ENCODE measurements at places on chromosomes 3 and 15.

DNA sequence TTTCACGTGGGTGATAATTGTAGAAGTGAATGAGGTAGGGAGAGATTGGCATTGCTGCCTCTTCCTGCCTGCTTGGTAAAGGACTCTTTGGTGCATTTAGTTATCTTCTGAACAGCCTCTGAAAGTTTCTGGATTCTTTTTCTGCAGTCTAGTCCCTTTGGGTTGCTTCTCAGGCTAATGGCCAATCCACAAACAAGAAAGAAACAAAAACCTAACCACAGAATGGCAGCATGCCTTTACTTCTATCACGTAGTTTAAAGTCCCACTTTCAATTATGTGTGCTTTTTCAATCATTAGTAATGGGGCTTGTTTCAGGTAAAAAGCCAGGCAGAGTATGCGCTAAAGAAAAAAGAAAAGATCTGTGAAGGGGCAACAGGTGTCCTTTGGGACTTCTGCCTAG is 7.4 kb downstream of the FGF12 start:
- no peak for ATAC-seq

- no peak for ATAC-seq
Measured at GRCh38 chr15:64209680-64210334, 47.0 kb upstream of the PPIB start.

DNA sequence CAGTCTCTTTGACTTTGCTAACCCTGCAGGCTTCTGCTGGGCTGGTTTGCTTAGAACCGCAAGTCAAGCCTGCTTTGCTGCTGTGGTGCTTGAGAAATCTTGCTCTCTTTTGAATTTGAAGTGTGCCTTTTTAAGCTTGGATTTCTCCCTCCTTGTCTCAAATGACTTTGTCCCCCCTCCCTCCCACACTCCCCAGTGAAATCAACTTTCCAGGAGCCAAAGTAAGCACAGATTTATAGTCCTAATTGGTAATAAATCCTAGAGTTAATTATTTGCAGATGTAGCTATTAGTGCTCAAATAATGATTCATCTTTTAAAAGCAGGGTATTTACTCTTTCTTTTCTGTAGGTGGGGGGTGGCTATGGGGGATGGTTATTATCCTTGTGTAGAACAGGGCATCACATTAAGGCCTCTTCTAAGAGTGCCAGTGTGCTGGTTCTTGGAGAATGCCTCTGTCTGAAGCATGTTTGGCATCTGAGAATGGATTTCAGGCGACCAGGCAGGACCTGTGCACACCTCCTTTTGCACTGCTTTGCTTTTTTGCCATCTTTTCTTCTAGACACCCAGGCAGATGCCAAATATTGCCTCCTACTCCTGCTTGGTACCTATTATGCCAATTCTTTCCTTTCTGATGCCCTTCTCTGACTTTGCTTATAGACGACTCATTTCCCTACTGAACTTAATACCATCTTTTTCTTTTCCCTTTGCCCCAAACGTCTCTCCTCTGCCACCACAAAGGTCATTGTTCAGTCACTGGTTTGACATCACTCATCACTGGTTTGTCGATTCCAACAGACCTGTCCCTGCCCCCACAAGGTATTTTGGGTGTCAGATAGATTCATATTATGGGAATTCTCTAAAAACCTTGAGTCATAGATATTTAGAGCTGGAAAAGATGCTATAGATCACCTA is 50.7 kb downstream of the CLDN11 start:
- no peak for ATAC-seq

- no peak for ATAC-seq
Measured at GRCh38 chr3:113141543-113141942, 69.8 kb upstream of the BOC start.

DNA sequence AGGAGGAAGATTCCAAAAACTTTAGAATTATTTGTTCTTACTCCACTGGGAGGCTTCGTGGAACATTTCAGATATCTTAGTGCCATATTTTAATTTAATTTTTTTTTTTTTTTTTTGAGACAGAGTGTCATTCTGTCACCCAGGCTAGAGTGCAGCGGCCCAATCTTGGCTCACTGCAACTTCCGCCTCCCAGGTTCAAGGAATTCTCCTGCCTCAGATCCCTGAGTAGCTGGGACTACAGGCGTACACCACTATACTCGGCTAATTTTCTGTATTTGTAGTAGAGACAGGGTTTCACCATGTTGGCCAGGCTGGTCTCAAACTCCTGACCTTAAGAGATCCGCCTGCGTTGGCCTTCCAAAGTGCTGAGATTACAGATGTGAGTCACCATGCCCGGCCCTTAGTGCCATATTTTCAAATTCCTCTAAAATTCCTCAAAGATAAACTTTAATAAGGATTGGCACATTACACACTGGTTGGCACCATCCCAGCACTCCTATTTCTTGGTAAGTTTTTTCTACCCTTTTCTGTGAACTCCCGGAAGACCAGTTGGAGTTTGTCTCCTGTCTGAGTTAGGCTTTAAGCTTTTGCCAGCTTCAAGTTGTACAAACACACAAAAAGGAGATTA is 693.7 kb downstream of the MCTP2 start:
- no peak for ATAC-seq

DNA sequence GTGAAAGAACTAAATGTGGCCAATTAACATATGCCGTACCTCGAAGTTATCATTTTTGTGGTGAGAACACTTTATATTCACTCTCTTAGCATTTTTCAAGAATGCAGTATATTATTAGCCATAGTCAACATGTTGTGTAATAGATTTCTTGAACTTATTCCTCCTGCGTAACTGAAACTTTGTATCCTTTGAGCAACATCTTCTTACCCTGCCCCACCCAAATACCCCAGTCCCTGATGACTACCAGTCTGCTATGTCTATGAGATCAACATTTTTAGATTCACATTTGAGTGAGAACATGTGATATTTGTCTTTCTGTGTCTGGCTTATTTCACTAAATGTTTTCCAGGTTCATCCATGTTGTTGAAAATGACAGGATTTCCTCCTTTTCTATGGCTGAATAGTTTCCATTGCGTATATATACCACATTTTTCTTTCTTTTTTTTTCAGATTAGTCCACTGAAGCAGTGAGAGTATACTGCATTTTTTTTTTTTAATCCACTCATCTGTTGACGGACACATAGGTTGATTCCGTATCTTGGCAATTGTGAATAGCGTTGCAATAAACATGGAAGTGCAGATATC is 12.7 kb upstream of the KBTBD8 start:
- no peak for ATAC-seq

- ATAC-seq, result peak; percentile 44
Measured at GRCh38 chr3:5002174-5002870, 23.1 kb downstream of the BHLHE40 start.

- no peak for ATAC-seq
Measured at GRCh38 chr3:190044142-190044541, 76.6 kb downstream of the P3H2 start.

GRCh38 chr3:12954891-12955650 is 113.7 kb upstream of the RPL32 start:
- ATAC-seq, result peak; percentile 82

DNA sequence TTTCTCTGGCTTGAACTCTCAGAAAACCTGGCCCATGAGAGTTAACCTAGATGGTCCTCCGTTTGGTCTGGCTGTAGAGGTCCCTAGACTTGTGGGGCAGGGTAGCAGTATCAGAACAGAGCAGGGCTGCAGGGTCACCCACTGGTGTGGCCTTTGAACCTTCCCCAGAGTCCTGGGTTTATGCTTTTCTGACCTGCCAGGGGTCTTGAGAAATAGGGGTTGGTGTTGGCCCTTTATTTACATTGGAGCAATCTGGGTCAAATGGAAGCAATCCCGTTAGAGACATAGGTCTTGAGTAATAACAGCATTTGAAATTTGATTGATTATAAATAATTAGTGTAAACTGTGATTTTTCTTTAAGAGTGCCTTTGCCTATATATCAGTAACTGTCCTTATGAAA is 23.8 kb downstream of the DLEC1 start:
- no peak for ATAC-seq

GRCh38 chr3:14524311-14524711 is 15.8 kb downstream of the GRIP2 start:
- ATAC-seq, result no peak

DNA sequence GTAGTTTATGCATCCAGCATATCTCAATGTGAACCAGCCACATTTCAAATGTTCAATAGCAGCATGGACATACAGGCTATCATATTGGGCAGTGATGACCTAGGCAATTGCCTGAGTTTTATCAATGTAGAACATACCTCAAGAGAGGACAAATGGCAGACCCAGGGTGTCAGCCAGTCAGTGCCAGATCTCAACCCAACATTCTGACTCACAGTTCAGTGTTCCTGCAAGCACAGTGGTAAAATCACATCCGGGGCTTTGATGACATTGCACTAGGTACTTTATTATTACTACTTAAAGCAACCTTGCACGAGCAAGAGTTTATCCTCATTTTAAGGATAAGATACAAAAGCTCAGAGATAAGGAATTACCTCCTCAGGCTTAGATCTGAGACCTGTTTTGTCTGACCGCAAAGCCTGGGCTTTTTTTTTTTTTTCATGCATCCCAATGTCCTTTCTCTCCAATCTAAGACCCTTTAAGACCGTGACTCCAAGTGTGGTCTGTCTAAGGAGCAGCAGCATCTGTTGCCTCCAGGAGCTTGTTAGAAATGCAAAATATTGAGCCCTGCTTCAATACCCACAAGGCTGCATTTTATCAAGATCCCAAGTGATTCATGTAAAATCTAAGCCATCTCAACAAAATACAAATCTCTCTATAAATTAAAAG is 60.1 kb downstream of the SLC12A1 start:
- no peak for ATAC-seq

DNA sequence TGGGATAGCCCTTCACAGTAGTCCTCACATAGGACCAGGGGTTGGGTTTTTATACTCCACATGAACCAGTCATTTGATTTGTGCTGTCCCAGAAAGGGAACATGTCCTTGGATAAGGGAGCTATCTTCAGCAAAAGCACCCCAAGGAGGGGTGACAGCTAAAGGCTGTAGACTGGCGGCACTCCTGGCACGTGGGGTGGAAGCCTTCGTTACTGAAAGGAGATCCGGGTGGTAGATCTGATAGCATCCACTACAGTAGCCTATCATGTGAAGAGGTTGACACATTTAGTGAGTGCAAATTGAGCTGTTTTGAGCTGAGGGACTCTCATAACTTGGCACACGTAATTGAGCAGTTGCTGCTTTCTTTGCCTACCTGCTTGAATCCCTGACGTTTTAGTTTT is 588.8 kb upstream of the GOLIM4 start:
- ATAC-seq, result no peak

DNA sequence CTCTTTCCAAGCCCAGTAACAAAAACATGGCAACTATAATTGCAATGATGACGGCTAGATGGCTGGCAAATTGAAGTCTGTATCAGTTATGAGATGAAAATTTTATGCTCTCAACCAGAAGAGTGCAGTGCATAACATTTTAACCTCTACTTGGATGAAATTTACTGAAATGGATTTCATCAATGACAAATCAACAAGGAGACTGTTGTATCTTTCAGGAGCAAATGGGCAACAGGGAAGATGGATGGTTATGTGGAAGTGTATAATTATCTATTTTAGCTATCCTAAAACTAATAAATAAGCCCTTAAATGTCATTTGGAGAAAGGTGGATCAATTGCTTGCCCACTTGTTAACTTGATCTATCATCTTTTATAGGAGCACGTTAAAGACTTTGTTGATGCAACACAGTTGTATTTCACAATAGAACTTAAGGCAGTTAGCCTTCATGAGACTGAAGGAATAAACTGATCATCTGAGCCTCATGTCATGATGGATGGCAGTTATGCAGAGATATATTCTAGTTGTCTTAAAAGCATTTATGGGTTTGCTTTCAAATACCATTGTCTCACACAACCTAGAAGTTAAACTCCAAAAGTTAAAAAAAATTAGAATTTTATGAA is 315.1 kb upstream of the TBC1D5 start:
- no peak for ATAC-seq

- no peak for ATAC-seq
Measured at GRCh38 chr3:53250453-53250852, 5.4 kb downstream of the TKT start.

DNA sequence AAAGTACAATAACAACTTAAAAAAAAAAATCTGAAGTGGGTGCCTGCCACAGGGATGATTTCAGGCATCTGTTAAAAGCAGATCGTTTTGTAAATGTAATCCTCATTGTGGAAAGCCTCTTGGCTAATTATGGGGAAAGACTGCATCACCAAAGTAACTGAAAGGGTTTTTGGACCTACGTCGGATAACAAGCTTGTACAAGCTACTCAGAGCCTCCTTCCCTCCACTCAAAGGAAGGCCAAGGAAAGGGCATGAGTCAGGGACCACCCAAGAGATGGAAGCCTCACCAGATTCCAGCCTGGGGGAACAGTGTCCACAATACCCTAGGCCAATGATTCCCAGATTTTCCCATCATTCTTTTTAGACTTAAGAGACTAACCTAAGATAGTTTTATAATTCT is 84.3 kb downstream of the ATP1B3 start:
- no peak for ATAC-seq

GRCh38 chr3:98519351-98519750 is 3.4 kb downstream of the CLDND1 start:
- no peak for ATAC-seq

DNA sequence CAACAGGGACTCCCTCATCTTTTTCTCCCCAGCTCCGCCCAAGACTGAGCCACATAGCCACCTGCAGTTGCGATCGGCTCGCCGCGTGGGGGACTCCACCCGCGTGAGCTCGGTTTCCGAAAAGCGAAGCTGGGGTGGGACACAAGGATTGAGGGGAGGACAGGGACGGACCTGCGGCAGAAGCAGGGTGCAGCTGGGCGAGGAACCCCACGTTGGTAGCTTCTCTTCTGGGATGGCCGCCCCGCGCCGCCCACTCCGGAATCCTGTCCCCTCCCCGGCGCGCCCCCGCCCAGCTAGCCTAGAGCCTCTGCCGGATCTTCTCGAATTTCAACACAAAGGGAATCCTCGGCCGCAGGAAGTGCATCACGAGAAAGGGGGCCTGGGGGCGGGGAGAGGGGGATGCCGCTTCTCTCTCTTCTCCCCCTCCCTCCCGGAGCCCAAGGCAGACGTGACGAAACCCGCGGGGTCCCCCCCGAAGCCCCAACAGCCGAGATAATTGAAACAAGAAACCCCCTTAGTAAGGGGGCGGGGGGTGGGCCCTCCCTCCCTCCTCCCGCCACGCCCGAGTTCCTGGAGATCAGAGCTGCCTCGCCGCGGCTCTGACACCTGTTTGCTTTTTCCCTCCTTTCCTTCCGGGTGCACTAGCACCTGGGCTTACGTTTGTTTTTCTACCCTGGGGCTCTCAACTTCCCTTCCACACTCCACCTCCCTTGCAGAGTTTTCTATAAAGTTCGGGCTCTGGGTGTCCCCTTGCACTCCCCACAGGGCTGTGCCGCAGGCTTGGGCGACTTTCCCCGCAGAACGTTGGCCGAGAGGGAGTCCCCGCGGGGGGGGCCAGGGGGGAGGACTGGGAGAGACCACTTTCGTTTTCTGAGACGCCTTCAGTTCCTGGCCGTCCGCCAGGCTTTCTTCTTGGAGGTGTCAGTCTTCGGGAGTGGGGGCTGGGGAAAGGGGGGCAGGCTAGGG is 1.3 kb upstream of the KCNH8 start:
- peak; percentile 59 for ATAC-seq

GRCh38 chr3:66401157-66401550 is 99.7 kb downstream of the LRIG1 start:
- ATAC-seq, result no peak
